ENCODE measurements at places on chromosomes 2 and 18.

DNA sequence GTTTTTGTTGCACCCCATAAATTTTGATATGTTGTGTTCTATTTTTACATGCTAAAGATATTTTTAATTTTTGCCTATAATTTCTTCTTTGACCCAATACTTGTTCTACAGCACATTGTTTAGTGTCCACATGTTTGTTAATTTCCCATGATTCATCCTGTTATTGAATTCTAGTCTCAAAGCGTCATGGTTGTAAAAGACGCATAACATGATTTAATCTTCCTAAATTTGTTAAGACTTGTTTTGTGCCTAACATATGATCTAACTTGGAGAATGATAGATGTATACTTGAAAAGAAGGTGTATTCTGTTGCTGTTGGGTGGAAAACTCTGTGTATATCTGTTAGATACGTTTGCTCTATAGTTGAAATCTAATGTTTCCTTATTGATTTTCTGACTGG, 27.1 kb upstream of the SULT1C3 start:
- DNase-seq, result no peak

GRCh38 chr2:18378020-18378653, 182.3 kb downstream of the RDH14 start:
- DNase-seq, result no peak

DNA sequence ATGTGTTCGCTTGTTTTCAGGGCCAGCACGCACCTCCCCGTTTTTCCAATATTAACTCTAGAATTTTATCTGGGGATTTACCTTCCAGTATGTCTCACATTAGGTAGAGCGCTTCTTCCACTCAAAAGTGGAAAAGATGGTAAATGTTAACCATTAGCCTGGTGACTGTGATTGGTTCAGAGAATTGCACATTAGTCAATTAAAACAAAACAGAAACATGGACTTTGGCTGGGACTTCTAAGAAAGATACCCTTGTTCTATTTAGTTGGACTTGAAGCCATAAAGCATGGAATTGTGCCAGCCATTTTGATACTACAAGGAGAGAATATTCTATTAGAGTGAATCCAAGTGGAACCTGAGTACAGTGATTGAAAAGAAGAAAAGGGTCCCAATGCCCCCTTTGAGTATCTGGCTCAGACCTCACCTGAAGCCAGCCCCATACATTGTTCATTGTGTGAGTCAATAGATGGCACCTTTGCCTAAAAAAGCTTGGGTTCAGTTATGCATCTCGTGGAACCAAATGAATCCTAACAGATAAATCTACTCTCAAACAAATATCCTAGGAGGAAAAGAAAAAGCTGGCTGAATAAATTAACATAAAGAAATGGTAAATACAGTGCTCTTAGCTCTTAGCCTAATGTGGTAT, 354.3 kb downstream of the IRS1 start:
- no peak for DNase-seq

- no peak for DNase-seq
These were observed 56.9 kb downstream of the SLC38A11 start for GRCh38 chr2:164898475-164898874.

DNA sequence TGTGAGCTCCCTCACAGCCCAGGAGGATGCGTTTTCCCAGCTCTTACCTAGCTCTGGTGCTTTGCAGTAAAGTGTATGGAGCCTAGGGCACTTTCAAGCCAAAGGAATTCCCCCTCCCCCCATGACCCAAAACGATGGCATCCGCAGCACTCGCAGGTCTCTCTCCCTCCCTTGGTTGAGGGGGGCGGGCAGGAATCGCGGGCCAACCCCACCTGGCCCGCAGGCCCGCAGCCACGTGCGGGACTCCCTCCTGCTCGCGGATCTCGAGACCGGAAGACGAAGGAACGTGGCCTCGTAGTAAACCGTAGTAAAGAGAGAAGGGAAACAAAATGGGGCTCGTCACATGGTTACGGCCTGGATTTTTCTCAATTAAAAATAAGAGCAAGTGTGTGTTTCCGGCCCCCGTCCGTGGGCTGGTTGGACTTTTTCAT, 8.5 kb downstream of the IRS1 start:
- peak; percentile 33 for DNase-seq

- DNase-seq, result no peak
These were observed 207.4 kb downstream of the TCF4 start for GRCh38 chr18:55380589-55380988.

DNA sequence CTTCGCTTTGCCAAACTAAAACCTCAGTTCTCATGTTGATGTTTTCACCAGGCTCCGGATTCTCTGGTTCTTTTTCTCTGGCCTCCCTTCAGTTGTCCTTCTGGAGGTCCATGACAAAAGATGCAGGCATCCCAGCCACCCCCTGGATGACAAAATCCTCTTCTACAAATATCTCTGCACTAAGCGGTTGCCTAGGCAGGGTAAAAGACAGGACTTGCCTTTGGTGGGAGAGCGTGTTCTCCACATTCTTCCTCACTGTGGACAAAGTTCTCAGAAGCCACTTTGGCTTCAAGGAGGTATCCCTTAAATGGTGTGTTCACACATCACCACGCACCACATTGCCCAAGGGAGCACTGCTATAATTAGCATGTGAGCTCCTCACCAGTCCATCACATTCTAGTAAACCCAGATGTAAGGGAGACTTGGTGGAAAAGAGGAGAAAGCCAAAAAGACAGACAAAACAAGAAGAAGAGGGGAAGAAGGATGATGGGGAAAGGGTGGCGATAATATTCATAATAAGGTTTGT, 23.6 kb upstream of the MRPL33 start:
- no peak for DNase-seq

GRCh38 chr2:42046819-42047487, 868 bp upstream of the PKDCC start:
- no peak for DNase-seq

DNA sequence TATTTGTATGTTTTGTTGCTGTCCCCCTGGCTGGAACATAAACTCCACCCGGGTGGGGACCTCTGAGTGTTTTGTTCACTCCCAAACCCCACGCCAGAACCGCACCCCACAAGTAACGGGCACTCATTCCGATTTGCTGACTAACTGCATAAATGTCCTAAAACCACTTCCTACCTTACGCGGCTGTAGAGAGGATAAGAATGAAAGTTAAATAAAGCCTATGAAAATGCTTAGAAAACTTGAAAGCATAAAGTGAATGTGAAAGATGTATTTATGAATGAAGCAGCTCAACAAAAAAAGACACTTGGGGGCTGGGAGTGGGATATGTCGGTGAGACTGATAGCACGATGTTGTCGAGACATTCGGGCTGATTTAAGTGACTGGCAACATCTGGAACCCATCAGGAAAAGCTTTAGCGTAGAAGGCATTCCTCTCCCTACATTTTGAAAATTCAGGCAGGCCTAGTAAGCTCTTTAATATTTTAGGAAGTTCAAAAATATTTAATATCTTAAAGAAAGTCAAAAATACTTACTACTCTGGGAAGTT, 206.7 kb downstream of the SH3RF3 start:
- no peak for DNase-seq

DNA sequence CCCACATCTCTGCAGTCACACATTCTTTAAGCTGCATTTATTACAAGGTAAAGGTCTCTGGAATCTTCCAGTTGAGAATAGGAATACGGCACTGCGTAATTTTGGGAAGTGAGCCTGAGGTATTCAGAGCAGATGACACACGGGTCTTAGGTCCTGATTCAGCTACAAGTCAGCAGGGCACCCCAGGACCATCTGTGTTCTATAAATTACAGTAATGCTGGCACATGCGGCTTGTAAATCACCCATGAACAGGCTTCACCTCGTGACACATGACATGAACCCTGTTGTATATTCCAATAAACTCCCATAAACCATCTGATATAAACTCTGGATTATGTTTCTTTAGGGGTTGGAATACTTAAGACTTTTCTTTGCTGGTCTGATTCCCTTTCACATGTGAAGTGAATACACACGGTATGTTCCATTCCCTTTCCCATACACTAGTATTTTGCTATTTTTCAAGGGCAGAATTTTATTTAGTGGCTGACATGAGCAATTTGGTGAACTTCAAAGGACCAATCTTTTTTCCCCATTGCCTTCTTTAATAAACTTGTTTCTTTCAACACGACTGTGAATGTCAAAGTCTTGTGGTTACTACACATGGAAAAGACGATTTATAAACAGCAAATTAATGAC, 298.6 kb downstream of the MEIS1 start:
- no peak for DNase-seq

DNA sequence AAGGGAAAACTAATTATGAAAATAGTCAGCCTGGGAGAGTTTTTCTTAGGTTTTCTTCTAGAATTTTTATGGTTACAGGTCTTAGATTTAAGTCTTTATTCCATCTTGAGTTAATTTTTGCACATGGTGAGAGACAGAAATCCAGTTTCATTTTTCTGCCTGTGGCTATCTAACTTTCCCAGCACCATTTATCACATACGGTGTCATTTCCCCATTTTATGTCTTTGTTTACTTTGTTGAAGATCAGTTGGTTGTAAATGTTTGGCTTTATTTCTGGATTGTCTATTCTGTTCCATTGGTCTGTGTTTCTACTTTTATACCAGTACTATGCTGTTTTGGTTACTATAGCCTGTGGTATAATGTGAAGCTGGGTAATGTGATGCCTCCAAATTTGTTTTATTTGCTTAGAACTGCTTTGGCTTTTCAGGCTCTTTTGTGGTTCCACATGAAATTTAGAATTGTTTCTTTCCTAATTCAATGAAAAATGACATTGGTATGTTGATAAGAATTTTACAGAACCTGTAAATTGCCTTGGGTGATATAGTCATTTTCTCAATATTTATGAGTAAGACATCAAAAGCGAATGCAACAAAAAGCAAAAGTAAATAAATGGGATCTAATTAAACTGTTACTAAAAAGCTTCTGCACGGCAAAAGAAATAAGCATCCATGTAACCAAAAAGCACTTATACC, 146.1 kb upstream of the NOL4 start:
- DNase-seq, result no peak

DNA sequence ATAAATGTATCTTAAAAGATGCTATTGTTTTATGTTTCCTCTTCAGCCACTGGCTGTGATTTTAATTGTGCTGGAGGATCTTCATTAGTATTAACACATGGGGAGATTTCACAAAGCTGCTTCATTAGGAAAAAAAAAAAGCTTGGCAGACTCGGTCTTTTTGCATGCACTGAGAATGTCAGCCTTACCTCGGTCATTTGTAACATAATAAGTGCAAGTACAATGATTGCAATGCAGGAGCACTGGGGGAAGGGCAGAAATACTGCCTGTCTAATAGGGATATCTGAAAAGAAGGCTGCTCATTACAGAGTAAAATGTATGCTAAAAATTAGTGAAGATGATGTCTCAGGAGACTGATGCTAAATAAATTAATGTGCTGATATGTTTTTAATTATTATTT, 1.3 kb upstream of the BAZ2B start:
- no peak for DNase-seq

DNA sequence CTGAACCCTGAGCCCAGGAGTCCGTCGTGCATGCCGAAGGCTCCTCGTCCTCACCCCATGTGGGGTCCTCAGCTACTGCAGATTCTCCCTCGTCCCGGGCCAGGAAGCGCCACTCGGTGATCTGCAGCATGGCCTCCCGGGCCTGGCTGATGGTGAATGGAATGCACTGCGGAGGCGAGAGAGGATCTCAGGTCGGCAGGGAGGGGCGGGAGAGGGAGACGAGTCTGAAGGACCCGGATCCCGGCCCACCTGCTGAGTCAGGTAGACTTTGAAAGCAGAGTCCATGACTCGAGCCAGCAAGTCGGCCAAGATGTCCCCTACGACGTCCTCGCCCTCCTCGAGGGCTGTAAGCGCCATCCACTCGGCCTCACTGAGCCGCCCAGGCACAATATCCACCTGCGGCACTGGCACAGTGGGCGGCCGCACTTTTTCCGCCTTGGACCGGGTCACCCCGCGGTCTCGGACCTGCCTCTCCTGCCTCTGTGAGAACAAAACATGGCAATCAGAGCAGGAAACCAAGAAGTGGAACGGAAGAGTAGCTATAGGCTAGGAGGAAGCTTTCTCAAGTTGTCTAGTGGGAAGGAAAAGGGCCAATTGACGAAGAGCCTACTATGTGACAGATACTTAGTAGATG, 5.5 kb downstream of the C2orf81 start:
- no peak for DNase-seq

DNA sequence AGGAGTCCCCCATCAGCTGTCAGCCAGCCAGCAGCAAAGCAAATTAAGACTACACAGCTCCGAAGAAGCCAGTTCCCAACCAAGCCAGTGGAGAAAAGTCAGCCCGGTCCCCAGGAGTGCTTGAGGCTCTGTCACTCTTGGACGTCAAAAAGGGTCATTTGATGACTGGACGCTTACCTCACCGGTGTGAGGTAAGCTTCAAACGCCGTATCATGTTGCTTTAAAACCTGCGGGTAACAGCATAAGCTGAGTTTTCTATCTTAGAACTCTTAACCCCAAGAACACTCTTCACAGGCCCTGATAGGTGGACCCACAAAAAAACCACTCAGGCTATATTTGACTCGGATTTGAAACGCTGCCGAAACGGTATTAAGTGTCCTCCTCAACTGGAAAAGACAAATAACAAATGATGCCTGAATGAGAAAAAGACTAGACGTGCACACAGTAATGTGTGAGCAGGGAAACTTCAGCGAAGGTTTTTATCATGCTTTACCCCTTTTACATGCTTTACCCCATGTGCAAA, 682 bp upstream of the LNPK start:
- no peak for DNase-seq

GRCh38 chr2:196962325-196962724, 35.8 kb upstream of the PGAP1 start:
- no peak for DNase-seq

GRCh38 chr2:9097239-9097638, 93.8 kb upstream of the MBOAT2 start:
- DNase-seq, result no peak

GRCh38 chr2:236434593-236434992, 135.0 kb upstream of the ACKR3 start:
- no peak for DNase-seq

DNA sequence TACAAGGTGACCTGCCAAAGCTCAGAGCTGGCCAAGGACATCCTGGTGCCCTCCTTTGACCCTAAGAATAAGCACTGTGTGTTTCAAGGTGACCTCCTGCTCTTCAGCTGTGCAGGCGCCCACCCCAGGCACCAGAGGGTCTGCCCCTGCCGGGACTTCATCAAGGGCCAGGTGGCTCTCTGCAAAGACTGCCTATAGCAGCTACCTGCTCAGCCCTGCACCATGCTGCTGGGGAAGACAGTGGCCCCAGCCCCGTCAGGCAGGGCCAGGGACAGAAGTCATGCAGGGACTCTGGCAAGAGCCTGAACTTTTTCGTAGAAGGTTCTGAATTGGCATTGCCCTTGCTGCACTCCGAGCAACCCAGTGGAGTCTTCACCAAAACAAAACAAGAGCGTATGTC, 194.8 kb downstream of the MGAT5 start:
- DNase-seq, result no peak

GRCh38 chr2:191151331-191151730, 537 bp upstream of the STAT4 start:
- no peak for DNase-seq

Measured in stimulated activated CD4-positive, alpha-beta T cell treated with anti-CD3 and anti-CD28 coated beads, Interleukin-12 subunit alpha, Interleukin-12 subunit beta, amount 100 ng/mL, for 48 hours (primary cell).